ENCODE measurements at places on chromosomes 2 and 18.

GRCh38 chr2:126885751-126886210 lies 12.9 kb upstream of the TEX51 start:
- no peak for DNase-seq

DNA sequence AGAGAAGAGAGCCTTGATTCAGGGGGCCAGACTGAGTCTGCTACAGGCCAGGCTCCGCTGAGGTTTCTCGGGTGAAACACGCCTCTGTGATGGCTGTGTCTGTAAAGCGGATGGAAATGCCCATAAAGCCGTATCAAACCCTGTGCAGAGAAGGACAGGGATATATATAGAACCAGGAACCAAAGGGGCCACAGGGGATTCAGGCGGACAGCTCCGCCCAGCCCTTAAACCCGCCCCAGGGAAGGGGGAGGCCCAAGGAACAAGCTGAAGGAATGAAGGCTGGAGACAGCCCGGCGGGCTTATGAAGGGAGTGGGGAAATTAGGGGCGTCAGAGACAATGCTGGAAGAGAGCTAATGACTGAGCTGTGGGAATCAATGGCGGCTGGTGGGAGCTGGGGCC lies 42.1 kb downstream of the NHEJ1 start:
- no peak for DNase-seq

DNA sequence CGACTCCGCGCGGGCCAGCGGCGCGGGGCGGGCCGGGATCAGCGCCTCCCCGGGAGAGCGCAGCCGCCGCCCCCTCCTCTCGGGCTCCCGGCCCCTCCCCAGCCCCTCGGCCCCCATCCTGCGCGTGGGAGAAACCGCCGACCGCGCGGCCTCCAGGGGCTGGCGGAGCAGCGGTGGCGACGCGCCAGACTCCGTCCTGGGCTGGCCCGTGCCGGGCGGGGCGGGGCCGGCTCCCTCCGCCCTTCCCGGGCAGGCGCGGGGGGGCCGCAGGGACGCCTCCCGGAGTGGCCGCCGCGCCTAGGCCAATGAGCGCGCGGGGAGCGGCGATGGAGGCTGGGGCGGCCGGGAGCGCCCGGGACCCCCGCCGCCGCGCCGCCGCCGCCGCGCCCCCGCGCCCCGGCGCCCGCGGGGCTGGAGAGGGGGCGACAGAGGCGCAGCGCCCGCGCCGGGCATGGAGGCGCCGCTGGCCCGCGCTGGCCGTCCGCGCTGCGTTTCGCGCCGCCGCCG lies 49.1 kb downstream of the KCNIP3 start:
- DNase-seq = no peak

DNA sequence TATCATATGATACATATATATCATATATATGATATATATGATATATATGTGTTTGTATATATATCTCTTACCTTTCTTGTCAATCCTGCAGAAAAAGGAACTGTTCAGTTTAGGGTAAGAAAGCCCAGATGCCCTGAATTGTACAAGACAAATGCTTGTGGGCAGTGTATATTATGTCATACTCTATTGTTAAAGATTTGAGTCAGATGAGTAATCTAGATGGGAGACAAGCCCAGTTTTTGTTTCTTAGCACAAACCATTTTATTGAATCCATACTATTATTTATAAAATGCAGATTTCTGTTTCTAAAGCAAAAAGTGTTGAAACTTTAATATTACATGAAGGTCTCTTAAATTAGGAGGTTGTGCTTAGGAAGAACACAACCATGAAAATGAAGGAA lies 90.6 kb downstream of the VRK2 start:
- DNase-seq = no peak

DNA sequence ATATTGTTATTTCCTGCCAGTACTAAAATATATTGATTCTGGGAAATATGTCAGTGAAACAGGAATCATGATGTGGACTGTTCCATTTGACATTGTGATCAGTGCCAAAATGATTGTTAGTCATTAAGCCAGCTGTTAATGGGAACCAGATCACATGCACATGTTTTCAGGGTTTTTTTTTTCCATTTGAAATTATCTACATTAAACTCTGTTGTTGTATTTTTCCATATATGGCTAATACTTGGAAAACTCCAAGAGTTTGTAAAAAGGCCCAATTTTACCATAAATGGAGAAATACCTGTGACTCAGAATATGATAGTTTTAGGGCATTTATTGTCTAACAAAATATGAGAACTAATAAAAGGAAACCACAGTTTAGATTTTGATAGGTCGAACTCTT lies 13.4 kb downstream of the ITGAV start:
- no peak for DNase-seq

DNA sequence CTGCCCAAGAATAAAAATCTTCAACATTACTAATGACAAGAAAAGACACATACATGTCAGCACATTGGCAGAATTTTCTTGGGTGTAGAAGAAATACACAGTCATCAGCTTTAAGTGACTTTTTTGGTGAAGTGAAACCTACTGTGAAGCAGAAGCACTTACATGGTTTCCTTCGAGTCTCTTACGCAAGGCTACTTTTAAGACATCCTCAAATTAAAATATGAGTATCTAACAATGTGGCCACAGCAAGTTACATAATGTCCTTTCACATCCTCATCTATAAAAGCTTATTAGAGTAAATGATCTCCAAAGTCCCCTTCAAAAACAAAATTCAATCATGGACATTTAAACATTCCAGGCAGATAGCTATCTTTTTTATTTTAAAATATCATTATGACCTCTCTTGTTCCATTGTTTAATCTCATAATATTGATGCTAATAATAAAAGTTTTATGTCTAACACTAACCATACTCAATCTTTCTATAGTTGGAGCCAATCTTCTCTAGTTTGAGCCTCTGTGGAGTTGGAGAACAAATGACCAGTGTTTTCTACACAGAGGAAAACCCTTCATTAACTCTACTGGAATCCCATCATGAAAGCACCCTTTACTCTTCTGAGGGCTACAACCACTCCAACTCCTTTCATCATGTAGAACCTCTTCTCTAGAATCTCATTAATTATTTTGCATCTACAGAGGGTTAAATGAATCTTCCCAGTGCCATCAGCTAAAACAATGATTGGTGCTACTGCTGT lies 182.2 kb upstream of the ZFP36L2 start:
- DNase-seq = no peak

DNA sequence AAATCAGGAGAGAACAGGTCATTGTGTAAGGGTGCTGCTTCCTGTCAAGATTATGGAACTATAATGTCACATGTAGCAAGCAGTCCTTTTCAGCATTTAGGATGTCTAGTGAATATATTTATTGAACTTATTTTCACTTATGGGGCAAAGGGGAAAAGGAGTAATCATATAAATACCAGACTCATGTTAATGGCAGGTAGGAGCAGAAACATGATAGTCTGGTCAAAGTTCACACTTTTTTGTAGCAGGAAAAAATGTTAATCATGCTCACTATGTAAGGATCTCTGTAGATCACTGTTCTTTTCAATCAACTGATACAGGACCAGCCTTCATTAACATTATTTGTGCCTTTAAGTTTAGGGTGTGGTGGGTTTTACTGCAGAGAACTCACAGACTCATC lies 219.0 kb downstream of the STK39 start:
- DNase-seq = no peak

GRCh38 chr2:101515477-101515876 lies 40.6 kb upstream of the RFX8 start:
- DNase-seq = no peak

DNA sequence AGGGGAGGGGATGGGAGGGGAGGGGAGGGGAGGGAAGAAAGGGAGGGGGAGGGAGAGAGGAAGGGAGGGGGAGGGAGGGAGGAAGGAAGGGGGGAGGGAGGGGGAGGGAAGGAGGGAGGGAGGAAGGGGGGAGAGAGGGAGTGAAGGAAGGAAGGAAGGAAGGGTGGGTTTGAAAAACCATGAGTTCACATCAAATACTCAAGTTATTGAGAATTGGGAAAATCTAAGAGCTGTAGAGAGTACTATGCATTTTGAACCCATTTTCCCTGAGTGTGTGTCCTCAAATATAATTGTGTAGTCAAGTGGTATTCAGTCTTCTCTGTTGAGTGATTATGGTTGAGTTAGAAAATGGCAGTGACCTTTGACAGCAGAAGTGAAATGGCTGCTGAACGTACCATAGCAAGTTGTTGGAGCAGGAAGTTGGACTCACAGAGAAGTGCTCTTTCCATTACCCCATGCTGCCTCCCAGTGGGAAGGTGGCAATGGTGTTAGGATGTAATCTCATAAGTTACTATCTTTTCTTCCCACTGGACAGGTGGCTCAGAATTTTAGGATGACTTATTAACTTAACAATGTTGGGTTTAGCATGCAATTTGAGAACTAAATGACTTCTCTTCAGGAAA lies 214.6 kb downstream of the SETBP1 start:
- no peak for DNase-seq

- no peak for DNase-seq
Observed at GRCh38 chr18:76451396-76452331, 43.4 kb downstream of the ZNF516 start.

- no peak for DNase-seq
Observed at GRCh38 chr2:98060277-98060676, 26.7 kb upstream of the VWA3B start.

DNA sequence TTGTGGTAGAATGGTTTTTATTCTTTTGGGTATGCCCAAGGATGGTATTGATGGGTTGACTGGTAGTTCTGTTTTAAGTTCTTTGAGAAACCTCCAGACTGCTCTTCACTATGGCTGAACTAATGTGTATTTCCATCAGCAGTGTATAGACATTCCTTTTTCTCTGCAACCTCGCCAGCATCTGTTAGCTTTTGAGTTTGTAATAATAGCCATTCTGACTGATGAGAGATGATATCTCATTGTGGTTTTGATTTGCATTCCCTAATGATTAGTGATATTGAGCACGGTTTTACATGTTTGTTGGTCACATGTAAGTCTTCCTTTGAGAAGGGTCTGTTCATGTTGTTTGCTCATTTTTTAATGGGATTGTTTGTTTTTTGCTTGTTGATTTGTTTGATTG lies 1348.7 kb upstream of the NXPH2 start:
- DNase-seq = no peak

- no peak for DNase-seq
Observed at GRCh38 chr2:216992056-216992675, 132.3 kb upstream of the TNP1 start.

DNA sequence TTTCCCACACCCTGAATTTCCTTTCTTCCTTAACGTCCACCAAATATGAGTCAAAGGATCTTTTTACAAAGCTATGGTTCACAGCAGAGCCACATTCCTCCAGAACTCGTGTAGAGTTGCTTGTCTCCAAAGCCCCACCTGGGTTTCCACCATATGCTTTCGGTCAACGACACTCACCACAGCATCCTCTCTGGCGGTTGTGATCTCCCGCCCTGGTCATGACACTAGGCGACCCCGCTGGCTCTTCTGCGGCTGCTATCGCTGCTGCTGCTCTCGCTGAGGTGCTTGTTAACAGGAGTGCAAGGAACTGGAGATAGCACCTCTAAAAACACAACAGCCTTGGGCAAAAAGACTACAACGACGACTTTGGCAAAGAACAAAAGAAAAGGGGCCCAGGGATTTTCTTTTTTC lies 340 bp downstream of the SLC40A1 start:
- DNase-seq = no peak

DNA sequence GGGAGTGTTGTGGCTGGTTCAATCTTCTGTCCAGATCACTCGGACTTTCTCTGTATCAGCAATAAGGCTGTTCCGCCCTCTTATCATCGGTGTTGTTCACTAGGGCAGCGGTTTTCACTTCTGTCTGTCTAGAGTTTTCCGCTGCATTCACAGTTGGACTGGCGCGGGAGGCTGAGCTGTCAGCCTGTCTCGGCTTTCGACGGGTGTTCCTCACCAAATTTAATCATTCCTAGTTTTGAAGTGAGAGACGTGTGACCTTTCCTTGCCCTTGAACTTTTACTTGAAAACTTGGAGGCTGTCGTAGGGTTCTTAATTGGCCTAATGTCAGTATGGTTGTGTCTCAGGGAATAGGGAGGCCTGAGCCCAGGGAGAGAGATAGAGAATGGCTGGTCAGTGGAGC lies 108.3 kb downstream of the NFATC1 start:
- no peak for DNase-seq

DNA sequence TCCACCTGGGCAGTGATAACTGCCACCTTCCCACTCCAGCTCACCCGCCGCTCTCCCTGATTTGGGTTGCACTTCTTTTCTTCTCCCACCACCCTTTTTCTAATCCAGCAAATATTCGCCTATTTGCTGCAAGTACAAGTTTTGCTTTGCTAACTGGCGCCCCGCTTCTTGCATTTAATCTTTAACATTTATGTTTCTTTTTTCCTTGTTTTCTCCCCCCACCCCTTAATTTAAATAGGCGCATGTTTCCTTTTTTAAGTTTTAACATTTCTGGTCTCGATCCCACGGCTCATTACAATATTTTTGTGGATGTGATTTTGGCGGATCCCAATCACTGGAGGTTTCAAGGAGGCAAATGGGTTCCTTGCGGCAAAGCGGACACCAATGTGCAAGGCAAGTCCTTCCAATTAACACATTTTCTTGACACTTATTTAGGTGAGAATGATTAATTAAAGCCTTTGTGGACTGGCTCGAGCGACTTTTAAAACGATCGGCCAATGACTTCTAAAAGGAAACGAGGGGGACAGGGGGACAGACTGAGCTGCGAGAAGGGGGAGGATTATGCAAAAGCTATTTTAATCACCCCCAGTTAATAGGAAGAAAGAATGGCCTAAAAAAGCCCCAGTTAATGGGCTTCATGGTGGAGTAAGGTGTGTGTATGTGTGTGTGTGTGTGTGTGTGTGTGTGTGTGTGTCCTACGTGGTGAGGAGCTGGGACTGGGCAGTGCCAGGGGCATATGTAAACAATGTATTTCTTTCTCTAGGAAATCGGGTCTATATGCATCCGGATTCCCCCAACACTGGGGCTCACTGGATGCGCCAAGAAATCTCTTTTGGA lies 1.6 kb downstream of the TBR1 start:
- no peak for DNase-seq

DNA sequence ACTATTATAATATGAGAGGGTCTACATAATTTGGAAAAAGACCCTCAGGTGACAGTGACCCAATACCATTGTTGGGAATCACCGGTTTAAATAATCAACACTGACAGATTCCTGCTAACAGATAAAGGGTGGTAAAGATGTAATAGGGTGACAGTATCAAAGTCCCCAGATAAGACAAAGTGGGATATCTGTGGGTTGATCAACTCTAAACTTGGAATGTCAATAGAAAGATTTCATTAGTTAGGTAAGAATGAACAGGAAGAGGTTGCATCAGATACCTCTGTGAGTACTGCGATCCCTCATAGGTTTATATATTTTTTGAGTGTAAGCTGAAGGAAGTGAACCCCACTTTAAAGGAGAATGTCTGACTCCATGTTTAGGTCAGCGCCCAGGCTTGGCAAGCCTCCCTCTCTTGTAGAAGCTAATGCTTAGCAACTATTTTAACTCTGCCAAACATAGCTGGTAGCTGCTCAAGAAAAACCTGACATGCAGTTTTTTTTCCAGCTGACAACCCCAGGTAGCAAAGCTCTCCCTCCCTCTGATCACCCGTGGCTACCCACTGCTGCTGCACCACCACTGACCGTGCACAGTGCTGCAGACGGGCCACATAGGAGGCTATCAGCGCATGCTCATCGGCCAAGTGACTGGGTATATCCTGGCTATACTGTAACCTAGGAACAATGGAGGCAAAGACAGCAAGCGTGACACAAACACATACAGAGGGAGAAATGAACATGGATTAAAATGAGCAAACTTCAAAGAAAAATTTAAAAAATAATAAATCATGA lies 113.3 kb upstream of the DNMT3A start:
- no peak for DNase-seq

- no peak for DNase-seq
Observed at GRCh38 chr2:28717339-28717758, 34.3 kb upstream of the PPP1CB start.

Measured in stimulated activated CD8-positive, alpha-beta memory T cell treated with anti-CD3 and anti-CD28 coated beads, Interleukin-4, amount 100 ng/mL, for 1 hour (primary cell).